Stimulated activated CD4-positive, alpha-beta T cell treated with anti-CD3 and anti-CD28 coated beads, Interleukin-1b, Interleukin-23, amount 100 ng/mL, for 1 hour (primary cell): ENCODE measurements at places on chromosomes 7 and 10.

DNA sequence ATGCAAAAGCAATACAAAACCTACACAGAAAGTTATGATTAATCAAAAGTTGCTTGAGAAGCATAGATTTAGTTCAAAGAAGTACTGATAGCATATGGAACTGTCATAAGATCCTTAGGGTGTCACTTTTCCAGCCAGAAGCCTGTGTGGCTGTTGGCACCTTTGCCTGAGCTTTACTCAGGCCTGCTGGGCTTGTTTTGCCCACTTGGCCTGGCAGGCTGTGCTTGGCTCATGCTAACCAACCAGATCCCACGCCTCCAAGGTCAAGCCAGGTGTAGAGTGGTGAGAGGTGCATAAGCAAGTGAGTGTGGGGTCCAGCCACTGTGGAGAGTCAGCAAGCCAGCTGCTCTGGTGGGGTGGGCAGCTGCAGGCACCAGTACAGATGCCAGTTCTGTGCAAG lies 12.0 kb upstream of the LIPA start:
- DNase-seq = no peak

- no peak for DNase-seq
Observed at GRCh38 chr10:71191551-71192076, 20.8 kb upstream of the UNC5B start.

GRCh38 chr7:32158076-32158475 lies 87.9 kb upstream of the PDE1C start:
- DNase-seq = no peak

- DNase-seq = no peak
Observed at GRCh38 chr10:47040041-47040491, 128.8 kb downstream of the PTPN20 start.

DNA sequence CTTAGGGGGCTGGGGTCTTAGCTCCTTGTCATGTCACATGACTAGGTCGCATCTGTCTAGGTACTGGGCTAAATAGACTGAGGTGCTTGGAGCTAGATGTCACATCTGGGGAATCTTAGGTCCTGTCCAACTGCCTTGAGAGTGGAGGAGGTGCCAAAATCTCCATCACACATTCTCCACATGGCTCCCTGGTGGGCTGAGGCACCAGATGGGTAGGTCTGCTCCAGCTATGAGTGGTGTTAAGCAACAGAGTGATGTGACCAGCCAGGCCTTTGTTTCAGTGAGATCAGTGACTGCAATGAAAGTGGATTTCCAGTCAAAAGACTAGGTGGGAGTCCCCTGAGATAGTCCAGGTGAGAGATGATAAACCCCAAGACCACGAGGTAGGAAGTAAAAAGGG lies 251.8 kb downstream of the BMPER start:
- no peak for DNase-seq

DNA sequence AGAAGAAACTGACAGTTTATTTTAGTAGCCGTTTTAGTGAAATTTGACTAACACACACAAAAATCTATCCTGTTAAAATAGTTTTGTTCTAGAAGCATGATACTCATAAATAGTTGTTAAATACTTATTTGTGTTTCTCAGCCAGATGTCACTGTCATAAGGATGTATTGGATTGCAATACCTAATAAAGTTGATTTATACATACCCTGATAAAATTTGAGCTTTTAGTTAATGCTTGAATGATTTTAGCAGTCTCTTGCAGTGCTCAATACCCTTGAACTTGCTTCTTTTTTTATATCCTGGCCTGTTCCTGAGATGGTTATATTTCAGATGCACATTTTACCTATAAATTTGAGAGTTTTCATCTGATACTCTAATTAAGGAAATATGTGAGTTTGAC lies 10.1 kb downstream of the ING3 start:
- no peak for DNase-seq

- no peak for DNase-seq
Observed at GRCh38 chr7:34048445-34048844, 143.1 kb downstream of the BMPER start.

GRCh38 chr10:113126229-113127201 lies 176.5 kb downstream of the TCF7L2 start:
- peak; percentile 8 for DNase-seq

DNA sequence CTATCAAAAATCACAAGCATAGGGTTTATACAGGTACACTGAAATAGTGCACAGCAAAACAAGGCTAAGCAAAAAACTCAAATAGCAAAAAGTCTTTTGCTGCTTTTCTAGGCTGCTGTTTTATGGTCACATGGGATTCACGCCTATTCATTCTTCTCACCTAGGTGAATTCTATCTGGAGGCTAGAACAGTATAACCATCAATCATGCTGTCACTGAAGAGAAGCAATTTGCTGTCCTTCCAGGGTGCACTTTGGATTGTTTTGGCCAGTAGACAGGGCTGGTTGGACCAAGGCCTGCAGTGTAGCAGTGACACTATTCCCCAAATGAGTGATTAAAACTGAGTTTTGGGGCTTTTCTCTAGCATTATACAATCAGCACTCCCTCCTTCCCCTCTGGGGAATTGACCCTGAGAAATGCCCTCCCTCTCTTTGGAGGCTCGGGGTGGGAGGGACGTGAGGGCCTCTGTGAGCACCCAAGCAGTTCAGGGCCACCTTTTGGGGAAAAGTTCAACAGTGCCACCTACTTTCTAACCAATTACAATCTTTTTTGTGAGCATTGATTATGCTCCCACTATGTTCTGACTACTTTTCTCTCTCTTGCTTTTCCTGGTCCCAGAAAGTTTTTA lies 16.2 kb upstream of the SND1 start:
- DNase-seq = no peak

DNA sequence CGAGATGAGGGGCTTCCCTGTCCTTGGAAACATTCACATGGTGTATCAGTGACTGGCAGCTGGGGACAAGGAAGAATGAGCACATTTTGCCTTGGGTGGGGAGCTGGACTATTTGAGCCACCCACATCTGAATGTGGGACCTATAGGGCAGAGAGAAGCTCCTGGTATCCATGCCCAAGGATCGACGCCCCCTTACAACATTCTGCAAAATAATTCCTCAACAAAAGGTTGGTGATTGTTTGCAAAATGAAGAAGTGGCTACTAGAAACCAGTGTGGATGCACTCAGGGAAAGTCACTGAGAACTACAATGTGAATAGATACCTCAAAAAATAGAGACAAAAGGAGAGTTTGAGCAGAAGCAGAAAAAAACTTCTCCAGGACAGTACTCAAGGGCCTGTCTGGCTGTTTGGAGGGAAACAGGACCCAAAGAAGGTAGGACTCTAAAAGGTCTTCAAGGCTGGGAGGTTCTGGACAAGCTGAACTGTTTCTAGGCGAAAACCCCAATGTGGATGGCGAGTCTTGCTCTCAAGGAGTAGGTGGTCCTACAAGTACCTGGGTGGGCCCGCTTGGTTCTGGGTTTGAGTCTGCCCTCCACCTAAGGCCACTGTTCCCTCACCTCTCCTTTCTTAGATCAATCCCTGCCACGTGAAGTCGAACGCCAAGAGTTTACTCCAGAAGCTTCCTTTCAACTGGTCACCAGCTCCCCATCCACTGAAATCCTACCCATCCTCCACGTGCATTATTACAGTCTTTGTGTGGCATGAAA lies 125.0 kb upstream of the ZNF746 start:
- no peak for DNase-seq

- no peak for DNase-seq
Observed at GRCh38 chr7:158795272-158795671, 34.0 kb downstream of the ESYT2 start.

DNA sequence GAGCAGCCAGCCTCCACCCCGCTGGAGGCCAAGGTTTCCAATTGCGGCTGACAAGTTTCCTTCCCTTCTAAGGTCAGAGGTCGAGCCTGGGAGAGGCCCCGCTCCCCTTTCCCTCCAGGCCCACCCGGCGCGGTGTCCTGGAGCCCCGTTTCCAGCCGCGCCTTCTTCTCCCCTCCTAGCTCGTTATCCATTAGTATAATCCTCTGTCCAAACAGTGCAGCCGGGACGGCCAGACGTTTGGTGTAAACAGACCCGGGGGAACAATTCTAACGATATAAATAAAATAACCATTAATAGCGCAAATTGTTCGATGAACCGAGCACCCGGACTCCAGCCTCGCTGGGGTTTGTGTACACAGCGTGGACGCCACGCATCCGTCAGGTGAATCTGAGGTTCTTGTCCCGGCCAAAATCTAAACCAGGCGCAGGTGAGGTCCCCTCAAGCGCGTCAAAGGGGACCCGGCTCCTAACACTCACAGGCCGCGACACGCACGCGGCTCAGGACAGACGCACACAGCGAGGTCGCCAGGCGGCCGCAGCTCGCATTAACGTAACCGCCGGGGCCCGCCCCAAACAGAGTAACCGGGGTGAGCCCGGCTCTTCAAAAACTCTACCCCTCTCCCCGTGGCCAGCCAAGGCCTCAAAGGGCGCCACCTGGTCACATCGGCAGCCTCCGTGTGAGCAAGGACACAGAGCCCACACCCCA lies 10.8 kb upstream of the NKX2-3 start:
- no peak for DNase-seq

DNA sequence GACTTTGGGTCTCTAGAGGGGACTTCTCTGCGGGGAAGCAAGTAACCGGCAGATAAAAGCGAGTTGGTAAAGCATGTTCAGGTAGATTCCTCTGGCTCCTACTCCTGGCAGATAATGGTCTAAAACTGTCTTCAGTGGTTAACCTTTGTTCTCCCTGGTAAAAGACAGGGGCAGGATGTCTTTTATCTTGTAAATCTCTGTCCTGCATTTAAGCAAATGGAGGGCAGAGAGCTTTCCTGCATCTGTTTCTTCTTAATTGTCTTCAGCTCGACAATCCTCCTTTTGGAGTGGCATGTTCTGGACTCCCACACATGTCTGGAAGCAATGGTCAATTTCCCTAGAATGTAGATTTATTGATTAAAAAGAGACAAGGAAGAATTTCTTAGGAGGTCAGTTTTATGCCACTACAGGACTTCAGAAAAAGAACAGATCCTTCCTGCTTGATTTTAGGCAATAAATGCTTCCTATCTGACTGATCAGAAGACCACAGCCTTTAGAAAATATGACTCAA lies 16.6 kb downstream of the C7orf33 start:
- no peak for DNase-seq

- no peak for DNase-seq
Observed at GRCh38 chr7:74093671-74094223, 10.1 kb downstream of the LIMK1 start.

DNA sequence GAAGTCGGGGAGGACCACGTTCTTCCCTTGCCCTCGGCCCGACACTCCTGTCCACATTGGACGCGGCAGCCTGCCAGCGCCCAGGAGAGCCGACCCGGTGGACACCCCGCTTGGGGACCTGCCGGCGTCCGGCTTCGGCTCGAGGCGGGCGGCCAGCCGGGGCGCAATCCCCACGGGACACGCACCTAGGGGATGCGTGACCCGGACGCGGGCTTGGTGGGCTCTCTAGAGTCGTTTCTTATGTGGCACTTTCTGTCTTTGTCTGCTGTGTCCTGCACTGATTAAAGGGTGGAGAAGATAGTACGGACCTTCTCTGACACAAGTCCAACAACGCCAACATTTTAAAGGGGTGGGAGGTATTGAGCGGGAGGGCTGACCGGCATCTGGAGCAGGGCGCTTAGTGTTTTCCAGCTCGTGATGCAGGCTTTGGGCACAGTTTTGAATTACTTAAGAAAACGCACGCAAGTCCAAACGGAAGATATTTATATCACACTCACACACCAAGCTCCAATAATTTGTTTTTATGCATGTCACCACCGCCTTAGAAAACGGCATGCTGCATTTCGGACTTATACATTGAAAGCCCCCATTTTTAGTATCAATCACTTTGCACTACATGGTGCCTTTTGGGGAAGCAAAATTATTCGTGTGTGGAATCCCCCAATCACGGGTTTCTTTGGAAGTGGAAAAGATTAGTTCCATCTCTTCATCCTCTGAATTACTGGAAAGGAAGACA lies 3.9 kb upstream of the SPAG6 start:
- no peak for DNase-seq

DNA sequence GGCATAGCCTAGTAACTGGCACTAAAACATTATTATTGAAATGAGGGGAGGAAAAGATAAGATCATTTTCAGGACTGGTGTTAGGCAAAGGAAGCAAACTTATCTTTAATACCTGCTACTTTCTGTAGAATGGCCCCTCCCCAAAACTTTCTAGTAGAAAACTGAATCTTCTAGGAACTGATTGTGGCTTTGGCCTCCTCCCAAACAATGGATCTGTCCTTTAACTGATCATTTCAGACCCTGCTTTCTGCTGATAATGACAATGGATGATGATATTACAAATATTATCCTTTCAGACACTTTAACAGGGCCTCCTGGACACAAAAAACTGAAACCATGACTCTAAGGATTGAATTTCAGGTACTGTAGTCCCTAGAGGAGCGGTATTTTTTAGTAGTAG lies 55.1 kb downstream of the EZH2 start:
- no peak for DNase-seq

GRCh38 chr7:53744403-53744760 lies 708.9 kb downstream of the POM121L12 start:
- DNase-seq = no peak

DNA sequence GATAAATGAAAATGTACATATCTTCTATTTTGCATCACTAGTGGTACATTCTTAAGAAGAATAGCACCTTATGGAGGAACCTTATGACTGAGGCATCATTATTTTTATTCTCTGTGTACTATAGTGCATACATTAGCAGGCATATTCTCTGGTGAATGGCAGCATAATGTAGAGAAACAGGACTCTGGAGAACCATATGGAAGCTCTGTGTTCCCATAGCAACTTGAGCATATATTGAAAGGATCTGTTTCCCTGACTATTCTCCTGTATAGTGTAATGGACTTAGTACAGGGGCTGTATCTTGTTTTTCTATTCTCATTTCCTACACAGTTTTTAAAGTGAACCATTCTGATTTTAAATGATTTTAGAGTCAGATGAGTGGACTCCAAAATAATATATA lies 128.4 kb upstream of the SMIM30 start:
- no peak for DNase-seq

DNA sequence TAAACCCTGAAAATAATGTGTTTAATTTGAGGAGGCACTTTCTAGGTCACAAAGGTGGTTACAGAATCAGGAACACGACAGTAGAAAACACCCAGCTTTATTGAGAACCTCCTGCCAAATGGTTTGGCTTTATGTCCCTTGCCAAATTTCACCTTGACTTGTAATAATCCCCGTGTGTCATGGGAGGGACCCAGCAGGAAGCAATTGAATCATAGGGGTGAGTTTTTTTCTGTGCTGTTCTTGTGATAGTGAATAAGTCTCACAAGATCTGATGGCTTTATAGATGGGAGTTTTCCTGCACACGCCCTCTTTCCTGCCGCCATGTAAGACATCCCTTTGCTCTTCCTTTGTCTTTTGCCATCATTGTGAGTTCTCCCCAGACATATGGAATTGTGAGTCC lies 193.8 kb upstream of the KLF6 start:
- DNase-seq = no peak

DNA sequence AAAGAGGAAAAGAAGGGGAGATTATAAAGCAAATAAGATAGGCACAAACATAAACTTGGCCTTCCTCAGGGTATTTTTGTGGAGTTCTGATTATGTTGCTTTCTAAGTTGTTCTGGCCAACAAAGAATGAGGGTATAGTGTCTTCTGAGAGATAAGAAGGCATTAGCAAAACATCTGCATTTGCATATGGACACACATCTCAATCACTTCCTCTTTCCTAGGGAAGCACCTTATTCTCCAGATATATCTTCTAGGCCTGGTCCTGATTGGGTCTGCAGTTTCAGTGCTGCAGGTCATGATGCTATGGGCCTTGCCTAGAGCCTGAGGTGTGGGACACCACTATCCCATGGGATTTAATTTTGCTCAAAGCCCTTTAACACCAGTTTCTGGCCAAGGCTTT lies 308.8 kb upstream of the PHYHIPL start:
- DNase-seq = no peak
